Muscle of back (tissue), 13 donors: ENCODE measurements at places on chromosomes 11 and 22. TPM values are rescaled to one million over a fixed set of nuclear protein-coding genes. Genes with fewer than 3 reads are reported as not detected.

The PANX2 gene
- 0.10 TPM for polyA plus RNA-seq

DNA sequence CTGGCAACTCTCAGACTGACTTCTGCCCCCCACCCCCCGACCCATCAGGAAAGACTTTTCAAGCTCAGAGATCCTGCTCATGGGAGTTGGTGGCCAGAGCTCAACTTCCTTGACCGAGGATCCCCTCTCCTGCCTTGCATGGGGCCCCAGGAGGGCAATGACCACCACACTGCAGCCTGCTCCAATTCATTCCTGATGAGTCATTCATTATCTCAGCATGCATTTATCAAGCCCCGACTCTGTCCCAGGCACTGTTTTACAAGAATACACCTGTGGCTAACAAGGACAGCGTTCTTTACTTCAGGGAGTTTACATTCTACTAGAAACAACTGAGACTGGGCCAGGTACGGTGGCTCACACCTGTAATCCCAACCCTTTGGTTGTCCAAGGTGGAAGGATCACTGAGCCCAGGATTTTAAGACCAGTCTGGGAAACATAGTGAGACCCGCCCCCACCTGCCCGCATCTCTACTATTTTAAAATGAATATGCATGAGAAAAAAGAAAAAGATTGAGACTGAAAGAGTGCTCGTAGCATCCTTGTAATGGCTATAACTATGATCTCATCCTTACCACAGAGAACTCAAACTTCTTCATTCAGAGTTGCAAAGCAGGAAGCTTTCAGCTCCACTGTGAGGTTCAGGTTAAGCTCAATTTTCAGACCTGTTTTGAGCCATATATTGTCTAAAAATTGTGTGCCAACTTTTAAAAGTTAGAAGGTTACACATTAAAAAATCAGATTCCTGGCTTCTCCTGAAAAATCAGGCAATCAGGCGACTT, 60.4 kb downstream of the FEZ1 start:
- no peak for DNase-seq

GRCh38 chr11:82533628-82534327, 199.9 kb downstream of the FAM181B start:
- DNase-seq = no peak

DNA sequence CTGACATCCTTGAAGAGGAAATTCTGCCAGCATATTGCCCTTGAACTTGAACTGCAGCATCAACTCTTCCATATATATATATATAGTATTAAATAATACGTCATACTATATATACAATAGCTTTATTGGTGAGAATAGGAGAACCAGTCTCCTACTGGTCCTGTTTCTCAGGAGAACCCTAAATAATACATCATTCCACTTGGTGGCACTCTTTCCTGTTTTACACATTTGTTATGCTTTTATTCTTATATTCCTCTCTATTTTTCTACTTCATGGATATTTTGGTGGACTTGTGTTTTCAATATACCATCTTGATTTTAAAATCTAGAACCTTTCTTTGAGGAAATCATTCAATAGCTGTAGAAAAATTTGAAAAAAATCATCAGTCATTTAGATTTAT, 193.3 kb downstream of the TRPC6 start:
- peak; percentile 7 for DNase-seq

The PARVA gene
- polyA plus RNA-seq = 51.1 TPM

The KRTAP5-1 gene
- polyA plus RNA-seq = 0.60 TPM

DNA sequence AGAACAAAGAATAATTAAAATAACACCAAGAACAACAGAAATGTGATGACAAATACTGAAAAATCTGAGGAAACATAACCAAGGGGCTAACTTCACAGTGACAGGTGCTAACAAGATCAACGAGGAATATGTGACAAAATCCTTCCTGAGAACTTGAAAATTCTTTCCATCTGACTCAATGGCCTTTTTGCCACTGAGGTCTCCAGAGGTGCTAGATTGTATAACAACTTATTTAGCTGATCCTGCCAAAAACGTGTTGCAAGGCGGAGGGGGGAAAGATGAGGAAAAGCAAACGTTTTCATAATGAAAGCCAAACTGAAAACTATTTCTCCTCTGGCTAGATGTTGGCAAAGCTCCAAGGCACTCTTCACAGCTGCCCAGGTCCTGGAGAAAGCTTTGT, 364.5 kb downstream of the NTM start:
- no peak for DNase-seq

- DNase-seq = no peak
Measured at GRCh38 chr22:27327981-27328721, 473.4 kb downstream of the MN1 start.

The TMEM151A gene
- not detected for polyA plus RNA-seq

DNA sequence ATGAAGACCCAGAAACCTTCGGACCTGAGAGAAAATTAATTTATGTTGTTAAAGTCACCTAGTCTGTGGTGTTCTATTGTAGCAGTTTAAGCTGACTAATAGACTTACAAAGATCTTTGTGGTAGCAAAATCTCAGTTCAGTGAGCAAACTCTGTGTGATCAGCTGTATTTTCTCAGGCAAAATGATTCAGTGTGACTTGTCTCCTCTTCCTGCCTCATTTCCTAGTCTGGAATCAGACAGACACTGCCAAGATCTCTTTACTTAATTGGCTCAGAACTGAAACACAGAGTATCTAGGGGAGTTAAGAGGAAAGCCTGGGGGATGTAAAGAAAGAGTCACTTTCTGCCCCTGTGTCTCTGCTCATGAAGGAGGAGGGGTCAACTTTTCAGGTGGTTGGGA, 564.7 kb downstream of the KCNA4 start:
- no peak for DNase-seq
